ENCODE measurements at places on chromosomes 1 and 21.

DNA sequence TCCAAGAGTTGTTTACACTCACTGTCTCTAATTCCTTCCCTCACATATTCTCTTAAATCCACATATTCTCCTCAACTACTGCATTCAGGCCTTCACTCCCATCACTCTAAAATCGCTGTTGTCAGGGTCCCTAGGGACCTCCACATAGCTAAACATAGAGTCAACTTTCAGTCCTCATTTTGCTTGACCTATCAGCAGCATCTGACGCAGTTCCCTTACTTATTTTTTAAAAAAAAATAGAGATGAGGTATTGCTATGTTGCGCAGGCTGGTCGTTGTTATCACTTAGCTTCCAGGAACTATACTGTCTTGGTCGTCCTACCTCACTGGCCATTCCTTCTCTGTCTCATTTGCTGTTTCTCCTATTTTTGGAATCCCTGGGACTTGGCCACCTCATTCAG lies 11.7 kb upstream of the PLEKHO1 start:
- no peak for DNase-seq

DNA sequence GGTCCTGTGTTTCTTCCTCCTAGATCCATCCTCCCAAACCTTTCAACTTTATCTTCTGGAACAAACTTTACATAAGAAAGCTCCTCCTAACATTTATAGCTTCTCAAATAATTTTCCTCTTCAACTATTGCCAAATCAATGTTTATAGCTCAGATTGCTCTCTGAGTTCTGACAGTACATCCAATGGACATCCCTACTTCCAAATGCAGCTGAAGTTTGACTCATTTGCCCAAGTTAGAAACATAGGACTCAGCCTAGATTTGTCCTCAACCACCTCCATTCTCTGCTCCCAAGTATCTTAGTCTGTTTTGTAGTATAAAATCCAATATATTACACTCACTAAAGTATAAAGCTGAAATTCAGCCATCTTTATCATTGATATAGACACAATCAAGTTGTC lies 62.6 kb downstream of the ALG14 start:
- DNase-seq, result no peak

DNA sequence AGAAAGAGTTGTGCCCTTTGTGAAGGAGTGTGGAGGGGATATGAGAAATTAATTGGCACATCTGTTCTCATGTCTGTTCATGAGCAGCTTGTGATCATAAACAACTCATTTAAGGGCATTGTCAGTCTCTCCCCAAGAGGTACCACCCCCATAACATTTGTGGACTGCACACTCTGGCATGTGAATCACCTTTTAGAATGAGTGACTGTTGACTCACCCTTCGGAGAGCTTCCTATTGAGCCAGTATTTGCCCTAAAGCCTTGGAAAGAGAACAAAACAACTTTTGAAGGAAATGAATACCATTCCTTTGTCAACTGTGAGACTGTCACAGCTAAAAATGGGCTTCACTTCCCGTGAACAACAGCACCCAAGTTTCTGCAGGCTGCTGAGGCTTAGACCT lies 27.5 kb upstream of the MYSM1 start:
- DNase-seq, result no peak

- DNase-seq, result no peak
Measured at GRCh38 chr1:8283058-8283884, 34.6 kb upstream of the SLC45A1 start.

DNA sequence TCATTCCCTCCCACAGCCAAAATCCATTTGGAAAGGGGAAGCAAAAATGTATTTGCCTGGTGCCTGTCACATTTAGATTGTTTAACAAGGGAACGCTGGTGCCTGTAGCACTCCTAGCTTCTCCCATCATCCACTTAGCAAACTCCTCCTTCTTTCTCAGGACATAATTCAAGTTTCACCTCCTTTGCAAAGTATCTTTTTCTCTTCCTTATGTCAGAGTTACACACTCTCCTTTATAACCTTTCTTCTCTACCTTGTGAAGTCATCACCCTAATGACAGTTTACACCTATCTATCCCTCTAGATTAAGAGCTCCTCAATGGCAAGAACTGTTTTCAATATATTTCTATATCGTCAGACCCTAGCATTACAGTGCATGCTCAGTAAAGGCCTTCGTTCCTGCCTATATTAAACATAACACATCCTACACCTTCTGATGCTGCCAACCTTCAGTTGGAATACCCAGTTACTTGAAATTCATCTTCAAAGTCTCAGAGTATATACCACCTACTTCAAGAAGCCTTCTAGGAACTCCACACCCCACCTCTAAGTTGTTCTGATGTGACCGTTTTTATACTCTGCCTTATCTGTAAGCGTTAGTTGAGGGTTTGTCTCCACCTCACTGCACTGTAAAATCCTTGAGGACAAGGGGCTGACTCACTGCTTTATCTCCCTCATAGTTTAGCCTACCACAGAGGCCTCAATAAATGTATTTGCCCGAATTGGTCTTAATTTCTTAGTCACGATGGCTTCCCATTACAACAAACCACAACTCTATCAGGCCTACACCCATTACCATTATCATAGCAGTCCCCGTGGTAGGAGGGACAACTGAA lies 1.0 kb upstream of the EPS15 start:
- DNase-seq, result no peak

GRCh38 chr21:31656199-31657095 lies 3.0 kb upstream of the SOD1 start:
- DNase-seq, result no peak

- no peak for DNase-seq
Measured at GRCh38 chr1:240385985-240386978, 225.7 kb downstream of the GREM2 start.

- DNase-seq, result no peak
Measured at GRCh38 chr1:14824314-14824915, 225.9 kb downstream of the KAZN start.

- DNase-seq, result no peak
Measured at GRCh38 chr1:215677112-215677511, 110.0 kb downstream of the KCTD3 start.

DNA sequence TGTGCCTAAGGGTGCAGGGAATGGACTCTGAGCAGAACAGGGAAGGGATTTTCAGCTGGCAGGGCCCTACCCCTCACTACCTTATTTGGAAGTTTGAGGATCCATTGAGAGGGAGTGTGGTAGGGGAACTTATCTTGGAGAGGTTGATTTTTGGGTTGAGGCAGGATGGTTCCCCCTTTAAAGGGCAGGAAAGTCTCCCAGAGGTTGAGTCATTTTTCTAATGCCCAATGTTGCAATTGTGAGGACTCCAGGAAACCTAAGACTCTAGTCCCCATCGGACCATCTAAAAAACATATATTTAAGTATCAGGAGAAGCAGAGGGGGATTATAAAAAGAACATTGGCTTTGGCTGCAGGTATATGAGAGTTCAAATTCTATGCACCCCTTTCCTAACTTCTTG lies 47.3 kb downstream of the SAMD13 start:
- DNase-seq, result no peak

- DNase-seq, result no peak
Measured at GRCh38 chr1:97308131-97308530, 586.5 kb downstream of the PTBP2 start.

- no peak for DNase-seq
Measured at GRCh38 chr21:25862112-25862511, 127.3 kb downstream of the GABPA start.

DNA sequence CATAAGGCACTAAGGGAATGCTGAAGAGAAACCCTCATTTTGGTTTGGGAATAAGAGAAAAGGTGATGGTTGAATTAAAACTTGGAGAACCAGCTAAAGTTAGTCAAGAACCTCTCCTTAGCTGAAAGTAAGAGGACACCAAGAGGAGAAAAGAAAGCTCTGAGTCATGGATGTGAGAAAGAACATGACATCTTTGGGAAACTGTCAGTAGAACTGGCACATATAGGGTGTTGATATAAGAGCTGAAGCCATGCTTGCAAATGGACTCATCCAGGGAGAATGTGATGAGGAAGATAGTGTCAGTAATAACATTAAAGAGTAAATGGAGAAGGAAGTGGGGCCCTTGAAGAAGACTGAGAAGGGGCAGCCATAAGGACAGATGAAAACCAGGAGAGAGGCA lies 54.3 kb downstream of the LRRC8C start:
- DNase-seq, result no peak

- no peak for DNase-seq
Measured at GRCh38 chr1:8200317-8201115, 117.4 kb upstream of the SLC45A1 start.

GRCh38 chr1:35924838-35925237 lies 6.1 kb upstream of the AGO3 start:
- DNase-seq, result no peak

DNA sequence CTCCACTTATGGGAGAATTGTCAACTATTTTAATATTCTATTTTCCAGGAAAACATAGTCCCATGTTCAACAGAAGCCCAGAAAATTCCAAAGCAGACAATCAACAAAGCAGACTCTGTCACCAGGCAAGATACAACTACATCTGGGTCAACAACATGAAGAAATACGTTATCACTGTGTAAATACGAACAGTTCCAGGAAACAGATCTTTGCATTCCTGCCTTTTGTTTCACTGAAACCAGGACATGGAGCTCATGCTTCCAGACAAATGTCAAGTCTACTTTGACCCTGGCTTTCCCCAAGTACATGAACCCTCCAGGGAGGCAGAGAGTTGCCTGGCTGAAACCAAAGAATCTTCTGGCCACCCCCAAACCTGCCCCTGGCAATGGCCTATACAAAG lies 106.7 kb downstream of the SETD4 start:
- DNase-seq, result no peak

DNA sequence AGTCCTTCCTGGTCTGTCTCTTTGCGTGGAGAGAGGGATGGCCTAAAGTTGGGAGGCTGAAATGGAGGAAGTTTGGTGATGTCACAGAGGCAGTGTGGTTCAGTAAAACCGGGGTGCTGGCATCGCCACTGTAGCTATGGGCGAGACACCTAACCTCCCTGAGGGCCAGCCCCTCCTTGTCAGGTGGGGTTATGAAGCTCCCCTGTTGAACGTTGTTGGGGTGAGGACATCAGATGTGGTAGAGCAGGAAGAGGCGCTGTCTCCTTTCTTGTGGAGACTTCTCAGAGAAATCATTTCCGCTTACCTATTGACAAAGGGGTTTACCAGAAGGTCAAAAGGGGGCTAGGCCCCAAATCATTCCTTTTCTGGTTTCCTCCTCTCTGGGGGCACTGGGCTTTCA lies 294.7 kb downstream of the SIPA1L2 start:
- no peak for DNase-seq

GRCh38 chr1:18949686-18950400 lies 6.6 kb downstream of the IFFO2 start:
- DNase-seq, result no peak

- no peak for DNase-seq
Measured at GRCh38 chr1:21050031-21050430, 126.7 kb downstream of the EIF4G3 start.

DNA sequence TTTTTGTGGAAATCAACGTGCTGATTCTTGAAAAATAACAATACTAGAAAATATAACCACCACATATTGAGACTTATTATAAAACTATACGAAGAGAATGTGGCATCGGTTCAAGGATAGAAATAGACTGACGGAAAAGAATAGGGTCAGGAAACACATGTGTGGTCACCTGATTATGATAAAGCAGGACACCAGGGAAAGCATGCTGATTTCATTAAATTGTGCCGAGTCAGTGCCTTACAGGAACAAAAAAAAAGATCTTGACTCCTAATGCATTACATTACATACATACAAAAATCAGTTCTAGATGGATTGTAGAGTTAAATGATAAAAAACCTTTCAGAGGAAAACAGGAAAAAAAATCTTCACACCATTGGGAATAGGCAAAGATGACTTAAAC lies 43.5 kb upstream of the SERPINC1 start:
- DNase-seq, result no peak

DNA sequence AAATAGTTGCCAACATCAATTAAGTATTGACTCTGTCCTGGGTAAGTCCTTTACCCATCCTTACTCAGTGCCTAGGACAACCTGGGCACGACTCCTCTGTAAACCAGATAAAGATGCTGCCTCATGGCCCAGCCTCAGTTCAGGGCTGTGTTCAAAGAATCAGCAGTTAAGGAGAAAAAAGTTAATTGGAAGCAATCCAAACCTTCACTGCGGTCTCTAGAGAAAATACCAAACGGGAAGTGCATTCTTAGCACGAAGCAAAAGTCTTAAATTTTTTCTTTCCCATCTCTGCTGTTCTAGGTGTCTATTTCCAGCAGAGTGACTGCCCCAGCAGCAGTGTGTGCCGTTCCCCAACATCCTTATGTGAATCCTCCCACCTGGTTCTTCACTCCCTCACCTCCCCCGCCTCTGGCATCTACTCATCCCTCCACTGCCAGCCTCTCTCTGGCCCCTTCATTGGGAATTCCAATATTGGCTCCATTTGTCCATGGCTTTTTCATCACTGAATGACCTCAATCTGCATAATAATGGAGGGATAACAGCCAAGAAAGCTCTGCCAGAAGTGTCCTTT lies 23.2 kb downstream of the KANK4 start:
- no peak for DNase-seq

DNA sequence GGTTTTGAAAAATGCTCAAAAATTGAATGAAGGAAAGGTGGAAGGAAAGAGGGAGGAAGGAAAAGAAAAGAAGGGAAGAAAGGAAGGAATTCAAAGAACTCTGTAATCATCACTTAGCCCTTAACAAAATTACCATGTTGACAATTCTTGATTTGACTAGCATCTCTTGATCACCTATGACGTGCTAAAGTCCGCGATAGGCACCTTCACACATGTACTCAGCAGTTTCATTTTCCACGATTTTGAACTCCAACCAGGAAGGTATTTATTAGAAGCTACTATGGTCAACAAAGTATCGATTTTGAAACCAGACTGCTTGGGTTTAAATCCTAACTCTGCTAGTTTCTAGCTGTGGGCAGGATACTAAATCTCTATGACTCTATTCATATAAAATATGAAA lies 146.9 kb downstream of the DAB1 start:
- no peak for DNase-seq
